GM04504 (cell line): ENCODE measurements at places on chromosomes 12 and 14.

DNA sequence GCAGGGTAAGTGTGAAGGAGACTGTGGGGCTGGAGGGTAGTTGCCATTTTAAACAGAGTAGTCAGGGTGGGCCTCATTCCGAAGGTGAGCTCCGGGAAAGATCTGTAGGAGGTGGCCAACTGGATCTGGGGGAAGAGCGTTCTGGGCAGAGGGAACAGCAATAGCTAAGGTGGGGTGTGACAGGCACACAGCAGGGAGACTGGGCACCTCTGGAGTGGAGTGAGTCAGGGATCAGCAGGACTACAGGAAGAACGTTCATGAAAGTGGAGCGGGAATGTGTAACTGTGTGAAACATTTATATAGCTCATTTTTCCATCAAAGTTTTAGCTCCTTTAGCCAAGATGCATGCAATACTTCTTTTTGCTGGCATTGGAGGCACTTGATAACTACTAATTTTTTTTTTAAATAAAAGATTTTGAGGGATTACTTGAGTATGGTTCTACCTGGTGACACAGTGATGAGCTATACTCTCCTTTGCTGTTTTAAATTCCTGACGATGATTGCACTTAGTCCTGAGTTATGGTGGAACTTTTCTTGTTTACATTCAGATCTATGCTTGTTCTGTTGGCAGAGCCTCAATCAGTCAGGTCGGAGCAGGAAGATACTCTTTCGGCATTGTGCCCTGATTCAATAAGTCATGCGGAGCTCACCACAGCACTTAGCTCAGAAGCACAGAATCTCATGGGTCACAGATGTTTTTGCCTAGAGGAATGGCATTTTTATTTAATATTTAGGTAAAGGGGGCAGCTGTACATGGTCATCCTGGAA is 106.4 kb downstream of the WIF1 start:
- no peak for DNase-seq

DNA sequence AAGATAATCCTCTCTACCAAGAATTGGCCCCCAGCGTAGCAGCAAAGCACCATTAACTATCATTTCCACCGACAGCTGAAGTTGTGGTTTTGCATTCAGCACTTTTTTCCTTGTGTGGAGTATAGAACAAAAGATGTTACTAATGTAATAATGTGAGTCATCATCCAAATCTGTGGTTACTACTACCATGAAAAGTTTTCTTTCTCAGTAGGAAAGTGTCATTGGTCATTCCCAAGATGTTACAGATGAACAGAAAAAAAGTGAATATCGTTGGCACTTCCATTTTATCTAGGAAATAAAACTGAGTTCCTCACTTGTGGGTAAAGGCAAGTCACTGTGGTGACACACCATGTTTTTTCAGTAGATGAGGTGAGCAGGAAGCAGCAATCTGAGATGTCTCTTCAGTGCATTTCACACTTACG is 30.3 kb upstream of the IFNG start:
- DNase-seq, result peak; percentile 9

DNA sequence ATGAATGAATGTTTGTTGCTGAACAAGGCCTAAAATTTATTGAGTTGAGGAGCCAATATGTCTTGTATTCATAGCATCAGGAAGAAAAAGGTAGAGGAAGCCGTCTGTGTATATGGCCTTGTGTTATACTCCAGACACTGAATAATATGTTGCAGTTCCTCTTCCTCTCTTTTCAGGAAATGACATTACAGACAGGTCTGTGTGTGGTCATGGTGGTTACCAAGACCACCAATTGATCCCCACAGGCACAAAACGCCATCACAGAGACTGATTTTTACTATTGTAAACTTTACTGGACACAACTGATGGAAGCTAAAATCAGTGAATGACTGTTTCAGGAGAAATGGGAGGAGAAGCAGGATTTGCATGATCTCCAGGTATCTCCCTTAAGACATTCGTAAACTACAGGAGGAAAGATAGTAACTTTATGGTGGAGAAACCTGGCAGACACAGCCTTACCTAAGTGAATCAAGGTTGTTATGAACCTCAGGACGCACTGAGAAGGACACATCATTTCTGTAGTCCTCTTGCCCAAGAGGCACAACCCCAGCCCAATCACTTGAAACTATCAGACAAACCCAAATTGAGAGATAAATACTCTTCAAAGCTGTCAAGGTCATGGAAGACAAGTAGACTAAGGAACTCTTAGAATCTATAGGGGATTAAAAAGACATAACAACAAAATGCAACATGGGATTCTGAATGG is 334.1 kb upstream of the RGS6 start:
- DNase-seq, result no peak

DNA sequence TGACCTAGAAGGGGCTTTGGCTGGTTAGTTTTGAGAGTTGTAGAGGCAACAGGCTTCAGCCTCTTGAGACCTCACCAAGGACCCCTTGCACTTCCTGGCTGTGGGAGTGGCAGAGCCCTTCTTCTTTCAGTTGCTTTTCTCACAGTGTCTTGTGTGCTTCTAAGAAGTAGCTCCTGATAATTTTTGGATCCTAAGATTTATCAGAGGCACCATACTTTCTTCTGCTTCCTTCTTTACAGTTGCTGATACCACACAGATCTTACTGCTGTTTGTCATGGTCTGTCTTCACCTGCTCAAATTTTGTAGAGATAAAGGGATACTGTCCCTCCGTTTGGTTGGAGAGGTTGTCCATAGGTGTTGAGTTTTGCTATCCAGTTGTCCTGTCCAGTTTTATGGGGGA is 33.8 kb downstream of the VRK1 start:
- DNase-seq, result no peak

DNA sequence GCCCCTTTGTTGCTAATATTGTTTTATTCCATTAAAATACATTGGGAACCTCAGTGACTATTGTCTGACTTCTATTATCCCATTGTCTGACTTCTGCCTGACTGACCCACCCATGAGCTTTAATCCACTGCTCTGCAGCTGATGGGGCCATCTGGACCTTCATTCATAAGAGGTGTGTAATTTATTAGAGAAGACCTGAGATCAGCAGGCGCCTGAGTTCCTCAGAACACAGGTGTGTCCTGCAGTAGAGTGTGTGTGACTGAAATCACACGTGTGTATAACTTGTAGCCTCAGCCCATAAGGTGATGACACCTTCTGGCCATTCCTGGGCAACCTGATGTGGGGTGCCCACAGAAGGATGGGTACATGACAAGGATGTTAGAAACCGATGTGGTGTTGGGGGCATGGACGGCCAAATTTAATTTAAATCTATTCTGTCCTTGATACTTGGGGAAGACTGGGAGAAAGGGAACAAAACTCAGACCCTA is 821.0 kb downstream of the TMEM121 start:
- no peak for DNase-seq
